ENCODE measurements at places on chromosomes 1 and 21. TPM values are rescaled to one million over a fixed set of nuclear protein-coding genes. Genes with fewer than 3 reads are reported as not detected.

DNA sequence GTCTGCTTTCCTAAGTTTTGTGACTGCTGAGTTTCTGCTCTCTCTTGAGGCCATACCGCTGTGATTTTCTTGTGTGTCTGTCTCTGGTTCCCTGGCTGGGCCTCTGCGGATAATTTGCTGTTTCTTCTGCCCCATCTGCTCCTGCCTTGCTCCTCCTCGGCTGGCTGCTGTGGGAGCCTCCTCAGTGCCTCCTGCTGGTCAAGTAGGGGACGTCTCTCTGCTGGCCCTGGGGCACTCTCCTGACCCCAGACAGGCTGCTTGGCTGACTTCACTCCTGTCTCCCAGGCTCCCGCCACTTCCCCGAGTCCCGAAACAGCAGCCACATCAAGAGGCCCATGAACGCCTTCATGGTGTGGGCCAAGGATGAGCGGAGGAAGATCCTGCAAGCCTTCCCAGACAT is 28.5 kb downstream of the ETNK2 start:
- no peak for DNase-seq

DNA sequence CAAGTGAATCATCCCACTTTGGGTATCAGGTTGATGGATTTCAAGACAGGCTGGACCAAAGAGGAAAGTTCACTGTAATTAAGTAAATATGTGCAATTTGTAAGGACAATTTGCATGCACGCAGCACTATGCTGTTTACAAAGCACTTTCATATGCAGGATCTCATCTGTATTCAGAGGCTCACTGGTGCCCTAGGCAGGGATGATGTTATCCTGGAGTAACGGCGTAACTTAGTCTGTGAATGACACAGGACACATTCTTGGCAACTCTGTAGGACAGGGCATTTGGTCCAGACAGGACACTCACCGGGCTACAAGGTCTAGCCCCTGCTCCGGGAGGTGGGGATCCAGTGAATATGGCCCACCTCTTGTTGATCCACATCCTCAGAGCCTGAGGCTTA is 365.4 kb upstream of the DUSP10 start:
- DNase-seq, result no peak

GRCh38 chr1:44724955-44725698 is 5.8 kb downstream of the RNU5D-1 start:
- DNase-seq, result no peak

DNA sequence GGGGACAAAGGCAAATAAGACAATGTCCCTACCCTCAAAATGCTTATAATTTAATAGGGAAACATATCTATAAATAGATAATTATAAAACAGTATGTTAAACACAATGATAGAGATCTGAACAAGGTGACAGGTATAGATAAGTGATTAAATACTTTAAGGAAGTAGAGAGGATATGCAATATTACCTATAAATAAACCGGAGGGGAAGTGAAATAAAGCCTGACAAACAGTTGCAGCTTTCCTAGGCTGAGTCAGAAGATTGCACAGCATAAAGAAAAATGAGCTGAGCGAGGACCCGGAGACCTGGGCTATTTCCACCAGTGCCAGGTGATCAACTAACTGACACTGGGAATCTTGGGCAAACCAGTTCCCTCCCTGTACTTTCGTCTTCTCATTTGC is 11.5 kb upstream of the PSRC1 start:
- no peak for DNase-seq

Gene NR5A2
- total RNA-seq, result 0.13 TPM

Gene LCE2B
- not detected for total RNA-seq

Data from activated T-helper 1 cell treated with anti-CD3 and anti-CD28 coated beads, Interleukin-12 subunit alpha, Interleukin-12 subunit beta, Interleukin-2, Interleukin-4 antibody, amounts not matched to agents 30 ng/mL and 10 ng/mL and 1 ng/mL, durations not matched to agents 14 hours and 24 hours and 36 hours (primary cell).